CD4-positive, alpha-beta memory T cell (primary cell): ENCODE measurements at places on chromosomes 5 and 9.

GRCh38 chr9:97305501-97306298, 1.8 kb upstream of the CCDC180 start:
- no peak for DNase-seq

GRCh38 chr5:61582205-61582820, 250.3 kb downstream of the ZSWIM6 start:
- no peak for DNase-seq

DNA sequence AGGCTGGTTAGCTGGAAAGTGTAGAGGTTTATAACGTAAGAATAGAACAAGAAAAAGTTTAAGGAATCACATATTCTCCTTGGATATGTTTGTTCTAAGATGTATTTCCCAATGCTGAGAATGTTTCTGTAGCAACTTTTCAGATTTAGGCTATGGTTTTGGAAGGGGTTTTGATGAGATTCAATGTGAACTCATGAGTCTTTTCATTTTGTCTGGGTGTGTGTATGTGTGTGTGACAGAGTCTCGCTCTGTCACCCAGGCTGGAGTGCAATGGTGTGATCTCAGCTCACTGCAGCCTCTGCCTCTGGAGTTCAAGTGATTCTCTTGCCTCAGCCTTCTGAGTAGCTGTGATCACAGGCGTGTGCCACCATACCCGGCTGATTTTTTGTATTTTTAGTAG, 38.6 kb downstream of the RAI14 start:
- DNase-seq, result no peak

DNA sequence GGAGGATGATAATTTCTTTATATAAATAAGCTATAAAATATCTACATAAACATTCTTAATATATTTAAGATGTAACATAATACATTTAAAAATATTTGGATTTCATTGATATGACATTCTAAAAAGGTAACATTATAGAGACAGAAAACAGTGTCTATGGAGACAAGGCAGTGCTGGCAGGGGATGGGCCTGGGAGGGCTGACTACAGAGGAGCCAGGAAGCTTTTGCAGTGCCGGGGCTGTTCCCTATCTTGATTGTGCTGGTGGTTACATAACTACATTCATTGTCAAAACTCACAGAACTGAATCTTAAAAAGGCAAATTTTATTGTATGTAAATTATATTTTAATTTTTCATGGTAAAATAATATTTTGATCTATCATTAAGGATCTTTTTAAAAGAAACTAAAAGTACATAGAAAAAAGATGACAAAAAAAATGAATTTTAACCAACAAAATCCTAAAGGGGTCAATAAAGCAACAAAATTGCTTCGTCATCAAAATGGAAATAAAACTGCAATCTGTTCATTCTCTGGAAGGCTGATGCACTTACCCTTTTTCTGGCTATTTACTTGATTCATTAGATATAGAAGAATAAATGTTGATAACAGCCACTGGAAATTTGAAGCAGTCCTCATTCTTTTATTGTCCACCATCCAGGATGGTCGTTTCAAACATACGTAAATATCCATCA, 26.3 kb downstream of the LIFR start:
- DNase-seq, result no peak

GRCh38 chr5:134099288-134099872, 15.1 kb upstream of the TCF7 start:
- no peak for DNase-seq

DNA sequence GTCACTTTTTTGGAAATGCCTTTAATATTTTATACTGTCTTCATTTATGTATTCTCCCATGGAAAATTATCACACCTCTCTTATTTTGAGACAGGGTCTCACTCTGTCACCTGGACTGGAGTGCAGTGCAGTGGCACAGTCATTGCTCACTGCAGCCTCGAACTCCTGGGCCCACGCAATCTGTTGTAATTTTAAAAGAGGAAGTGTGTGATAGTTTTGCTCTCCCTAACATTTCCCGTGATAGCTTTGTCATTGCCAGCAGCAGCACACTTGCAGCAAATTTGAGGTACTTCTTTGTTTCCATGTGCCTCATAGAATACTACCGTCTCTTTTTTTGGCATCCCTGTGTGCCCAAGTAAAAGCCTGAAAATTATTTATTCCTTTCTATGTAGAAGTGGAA, 103.5 kb downstream of the RNF180 start:
- DNase-seq, result no peak

GRCh38 chr9:99824378-99825171, 2.9 kb downstream of the NR4A3 start:
- DNase-seq, result peak; percentile 69

DNA sequence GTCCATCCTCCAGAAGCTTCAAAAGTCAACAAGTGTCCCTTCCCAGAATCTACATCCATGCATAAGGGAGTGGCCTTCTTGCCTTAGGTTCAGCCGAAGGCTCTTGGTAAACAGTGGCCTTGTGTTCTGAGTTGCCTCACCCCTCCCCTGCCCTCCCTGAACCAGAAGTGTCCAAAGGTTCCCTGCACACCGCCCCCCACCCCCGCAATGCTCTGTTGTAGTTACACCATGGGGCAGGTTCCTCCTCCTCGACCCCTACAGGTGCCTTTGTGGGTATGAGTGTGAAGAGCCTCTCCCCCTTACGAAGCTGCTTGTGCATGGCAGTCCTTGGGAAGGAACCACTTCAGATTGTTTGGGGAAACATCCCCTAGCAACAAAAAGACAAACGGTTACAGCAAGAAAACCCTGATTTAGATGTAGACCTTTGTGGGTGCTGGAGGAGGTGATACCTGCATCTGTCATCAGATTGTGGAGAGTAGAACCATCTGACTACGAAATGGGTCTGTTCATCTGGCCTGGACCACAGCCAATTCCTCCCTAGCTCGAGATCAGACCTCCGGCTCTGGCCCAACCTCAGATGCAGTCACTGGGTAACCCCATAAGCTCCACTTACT, 7.1 kb downstream of the SPACA9 start:
- no peak for DNase-seq

GRCh38 chr5:92886751-92887150, 694.3 kb downstream of the NR2F1-AS1 start:
- DNase-seq, result no peak

DNA sequence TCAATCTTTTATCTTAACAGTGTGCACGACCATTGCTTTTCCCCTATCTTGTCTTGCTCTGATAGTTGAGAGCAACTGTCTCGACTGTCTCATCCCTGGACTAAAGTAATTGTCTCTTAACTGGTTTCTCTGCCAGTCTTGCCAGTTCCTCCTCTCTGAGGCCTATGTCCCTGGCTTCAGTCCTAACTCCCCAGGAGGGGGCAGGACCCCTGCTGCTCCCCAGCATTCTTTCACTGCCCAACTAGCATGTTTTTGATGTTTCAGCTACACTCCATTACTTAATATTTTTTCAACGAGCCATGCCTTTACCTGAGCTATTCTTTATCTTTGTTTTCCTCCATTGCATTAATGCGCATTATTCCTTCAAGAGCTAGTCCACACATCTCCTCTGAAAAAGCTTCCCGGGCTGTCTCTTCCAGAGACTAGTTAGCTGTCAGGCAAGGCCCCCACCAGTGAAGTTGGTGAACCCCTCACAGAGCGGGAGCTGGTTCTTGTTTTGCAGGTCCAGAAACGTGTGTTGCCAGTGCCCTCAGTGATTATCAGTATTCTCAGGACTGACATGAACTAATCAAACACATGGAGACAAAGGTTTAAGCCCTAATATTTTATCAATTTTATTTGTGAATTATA, 291.7 kb upstream of the KCNN2 start:
- no peak for DNase-seq

GRCh38 chr5:94707359-94707758, 88.9 kb downstream of the SLF1 start:
- DNase-seq, result no peak

- no peak for DNase-seq
Observed at GRCh38 chr9:134651226-134651905, 9.8 kb downstream of the COL5A1 start.

GRCh38 chr5:90571147-90571773, 12.7 kb downstream of the ADGRV1 start:
- no peak for DNase-seq

DNA sequence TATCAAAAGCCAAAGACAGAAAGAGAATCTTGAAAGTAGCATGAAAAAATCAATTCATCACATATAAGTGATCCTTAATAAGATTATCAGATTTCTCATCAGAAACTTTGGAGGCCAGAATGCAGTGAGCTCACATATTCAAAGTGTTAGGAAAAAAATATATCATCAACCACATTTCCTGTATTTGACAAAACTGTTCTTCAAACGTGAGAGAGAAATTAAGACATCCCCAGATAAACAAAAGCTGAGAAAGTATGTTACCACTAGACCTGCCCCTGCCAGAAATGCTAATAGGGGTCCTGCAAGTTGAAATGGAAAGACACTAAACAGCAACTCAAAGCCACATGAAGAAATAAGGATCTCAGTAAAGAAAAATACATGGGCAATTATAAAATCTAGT, 29.9 kb downstream of the HACD4 start:
- peak; percentile 33 for DNase-seq

- no peak for DNase-seq
Observed at GRCh38 chr5:40869384-40869783, 28.2 kb downstream of the CARD6 start.

DNA sequence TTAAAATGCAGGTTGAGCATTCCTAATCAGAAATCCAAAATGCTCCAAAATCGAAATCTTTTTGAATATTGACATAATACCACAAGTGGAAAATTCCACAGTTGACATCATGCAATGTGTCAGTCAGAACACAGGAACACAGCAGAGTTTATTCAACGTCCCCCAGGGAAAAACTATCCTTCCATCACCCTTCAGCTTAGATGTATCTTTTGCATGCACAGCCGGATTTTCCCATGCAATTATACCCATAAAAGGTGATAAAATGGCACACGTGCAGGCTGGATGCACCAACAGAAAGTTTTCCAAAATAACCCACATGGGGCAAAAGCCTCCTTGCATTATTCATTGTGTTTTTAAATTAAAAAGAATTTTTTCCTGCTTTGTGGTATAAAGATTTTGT, 71.2 kb downstream of the RAB24 start:
- no peak for DNase-seq

DNA sequence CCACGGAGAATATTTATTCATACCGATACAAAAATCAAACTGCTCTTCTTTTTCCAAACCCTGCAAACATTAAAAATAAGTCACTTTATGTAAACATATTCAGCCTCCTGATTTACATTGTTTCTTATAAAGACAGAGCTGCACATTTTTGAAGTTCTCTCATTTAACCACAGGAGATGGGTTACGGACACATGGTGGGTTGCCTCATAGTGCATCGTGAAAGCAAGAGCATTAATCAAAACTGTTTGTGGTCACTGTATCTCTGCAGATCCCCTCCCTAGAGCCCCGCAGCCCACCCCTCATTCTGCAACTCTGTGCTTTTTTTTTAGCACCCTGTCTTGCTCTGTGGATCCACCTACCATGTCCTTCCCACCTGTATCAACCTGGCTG, 43.3 kb upstream of the EQTN start:
- no peak for DNase-seq

GRCh38 chr9:126412905-126413304, 86.3 kb downstream of the MVB12B start:
- no peak for DNase-seq

GRCh38 chr9:27408482-27408881, 111.5 kb upstream of the EQTN start:
- DNase-seq, result no peak

GRCh38 chr5:67173959-67174358, 22.6 kb downstream of the CD180 start:
- DNase-seq, result no peak

DNA sequence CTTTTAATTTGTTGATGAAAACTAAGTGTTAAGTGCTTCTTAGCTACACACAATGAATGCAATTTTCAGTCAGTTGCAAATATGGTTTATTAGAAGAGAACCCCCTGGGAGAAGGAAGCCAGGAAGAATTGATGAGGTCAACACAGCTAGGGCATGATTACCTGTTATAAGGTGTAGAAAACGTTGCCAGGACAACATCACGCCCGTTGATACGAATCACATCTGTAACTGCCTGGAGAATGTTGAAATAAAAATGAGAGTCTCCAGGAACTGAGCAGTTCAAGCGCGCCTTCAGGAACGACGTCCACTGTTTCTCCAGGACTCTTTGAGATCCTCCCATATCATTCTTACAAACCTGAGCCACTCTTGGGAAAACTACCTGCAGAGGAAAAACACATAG, 88.0 kb downstream of the SEMA6A start:
- DNase-seq, result no peak

- no peak for DNase-seq
Observed at GRCh38 chr9:90807006-90807405, 5.4 kb downstream of the SYK start.

DNA sequence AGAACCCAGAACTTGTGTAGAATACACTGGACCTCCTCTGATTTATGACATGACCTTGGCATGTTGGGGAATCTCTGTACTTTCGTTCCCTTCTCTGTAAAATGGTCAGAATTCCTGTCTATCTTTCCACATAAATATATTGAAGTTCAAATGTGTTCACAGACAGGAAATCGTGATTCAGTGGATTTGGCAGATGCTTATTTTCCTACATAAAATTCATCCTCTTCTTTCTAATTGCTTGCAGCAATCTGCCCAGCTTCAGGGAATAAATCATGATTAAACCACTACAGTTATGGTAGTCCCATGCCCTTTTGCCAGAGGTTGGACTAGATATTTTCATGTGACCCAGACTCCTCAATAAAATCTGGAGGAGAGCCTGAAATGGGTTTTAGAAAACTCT, 52.1 kb upstream of the ARL15 start:
- no peak for DNase-seq

DNA sequence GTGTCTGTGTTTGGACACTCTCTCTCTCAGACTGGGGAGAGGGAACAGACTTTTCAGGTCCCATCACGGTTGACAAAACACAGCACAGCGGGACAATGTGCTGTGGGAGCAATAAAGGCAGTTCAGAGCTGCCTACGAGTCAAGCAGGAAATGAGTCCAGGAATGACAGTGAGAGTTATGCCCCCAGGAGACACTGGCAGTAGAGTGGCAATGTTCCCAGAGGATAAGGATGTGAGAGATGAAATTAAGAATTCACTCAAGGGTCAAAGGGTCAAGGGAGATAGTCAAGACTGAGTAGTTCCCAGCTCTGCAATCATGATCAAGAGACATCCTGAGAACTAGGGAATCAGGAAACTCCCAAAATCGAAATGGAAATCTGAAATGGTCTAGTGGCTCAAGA, 156.1 kb downstream of the LURAP1L start:
- no peak for DNase-seq

- peak; percentile 48 for DNase-seq
Observed at GRCh38 chr5:160118349-160119141, 705 bp downstream of the PWWP2A start.

DNA sequence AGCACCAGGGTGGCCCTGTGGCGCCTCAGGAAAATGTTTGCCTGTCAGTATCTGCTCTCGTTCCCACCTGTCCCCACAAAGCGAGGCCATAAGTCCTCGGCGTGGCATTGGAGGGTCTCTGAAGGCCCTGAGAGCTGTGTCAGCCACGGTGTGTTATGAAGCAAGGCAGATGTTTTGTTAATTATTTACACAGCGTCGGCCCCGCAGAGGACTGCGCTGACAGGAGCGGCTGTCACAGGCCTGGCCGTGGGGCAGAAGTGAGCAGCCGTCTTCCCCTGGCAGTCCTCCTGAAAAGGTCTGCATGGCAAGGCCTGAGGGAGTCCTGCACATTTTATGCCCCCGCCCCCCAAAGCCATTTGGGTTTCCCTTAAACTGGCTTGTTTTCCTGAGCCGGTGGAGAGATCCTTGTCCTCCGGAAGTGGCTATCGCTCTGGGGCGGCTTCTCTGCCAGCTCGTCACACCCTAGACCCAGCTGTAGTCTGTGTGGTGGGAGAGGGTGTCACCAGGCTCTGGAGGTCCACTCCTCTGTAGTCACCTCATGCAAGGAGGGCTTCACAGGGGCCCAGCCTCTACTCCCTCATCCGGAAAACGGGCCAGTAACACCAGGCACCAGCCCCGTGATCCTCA, 6.2 kb downstream of the NEK6 start:
- no peak for DNase-seq

- no peak for DNase-seq
Observed at GRCh38 chr9:104836235-104836634, 72.3 kb downstream of the NIPSNAP3B start.
